ENCODE measurements at places on chromosomes 1 and 21.

DNA sequence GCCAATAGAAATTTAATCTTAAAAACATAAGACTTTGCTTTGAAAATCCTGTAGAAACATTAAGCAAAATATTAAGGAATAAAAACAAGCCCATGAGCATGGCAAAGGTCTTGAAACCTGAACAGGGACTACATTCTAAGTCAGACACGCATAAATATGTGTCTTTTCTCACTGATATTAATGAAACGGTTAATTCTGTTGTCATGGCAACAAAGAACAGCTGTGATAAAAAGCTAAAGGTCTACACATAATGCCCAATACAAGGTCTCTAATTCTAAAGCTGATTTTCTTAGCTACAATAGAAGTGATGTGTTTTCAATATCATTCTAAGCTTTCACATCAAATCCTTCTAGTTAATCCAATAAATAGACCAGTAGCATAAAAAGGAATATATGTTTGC lies 331.7 kb downstream of the PTBP2 start:
- no peak for DNase-seq

DNA sequence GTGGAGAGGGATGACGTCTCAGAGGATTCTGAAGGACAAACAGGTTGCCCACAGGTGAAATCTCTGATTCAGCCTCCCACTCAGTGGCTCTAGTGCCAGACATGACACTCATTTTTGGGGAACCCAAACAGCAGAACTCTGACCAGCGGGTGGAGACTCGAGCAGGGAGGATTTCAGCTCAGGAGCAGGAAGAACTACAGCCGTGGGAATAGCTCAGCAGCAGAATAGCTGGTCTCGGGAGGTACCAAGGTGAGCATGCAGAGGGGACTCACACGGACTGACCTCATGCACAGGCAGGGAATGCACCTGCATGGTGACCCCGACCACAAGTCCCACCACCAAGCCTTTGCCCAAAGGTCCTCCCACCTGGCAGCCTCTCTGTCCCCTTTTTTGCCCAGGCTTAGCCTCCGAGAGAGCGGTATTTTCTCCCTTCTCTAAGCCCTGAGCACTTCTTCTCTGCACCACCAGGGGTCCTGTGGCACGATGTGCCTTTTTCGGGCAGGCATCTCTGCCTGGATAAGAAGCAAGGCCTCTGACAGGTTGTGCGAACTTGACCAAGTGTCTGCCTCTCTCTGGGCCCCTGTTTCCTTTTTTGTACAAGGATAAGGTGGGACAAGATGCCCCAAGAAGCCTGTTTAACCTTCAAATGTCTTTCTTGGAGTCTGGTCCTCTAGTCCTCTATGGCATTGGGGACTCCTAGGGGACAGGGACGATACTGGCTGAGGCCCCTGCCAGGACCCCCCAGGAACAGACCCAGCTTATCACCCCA lies 8.8 kb upstream of the FGR start:
- DNase-seq = no peak

DNA sequence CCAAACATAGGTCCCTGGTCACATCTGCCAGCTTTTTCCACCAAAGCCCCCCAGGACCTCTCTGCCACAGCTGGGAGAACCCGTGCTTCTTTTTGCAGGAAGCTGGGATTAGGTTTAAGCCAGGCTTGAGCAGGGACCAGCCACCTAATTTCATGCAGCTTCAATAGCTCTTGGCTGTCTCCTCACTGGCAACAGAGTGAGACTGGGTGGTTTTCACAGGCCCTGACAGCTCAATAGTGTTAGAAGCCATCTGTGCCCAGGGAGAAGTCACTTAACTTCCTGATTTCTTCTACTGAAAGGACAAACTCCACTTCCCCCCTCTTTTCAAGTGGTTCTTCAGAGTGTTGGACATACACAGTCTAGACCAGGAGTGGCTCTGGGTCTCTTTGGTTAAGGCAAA lies 20.4 kb upstream of the SRSF4 start:
- peak; percentile 62 for DNase-seq

- no peak for DNase-seq
Observed at GRCh38 chr1:163583661-163584181, 262.0 kb downstream of the NUF2 start.

DNA sequence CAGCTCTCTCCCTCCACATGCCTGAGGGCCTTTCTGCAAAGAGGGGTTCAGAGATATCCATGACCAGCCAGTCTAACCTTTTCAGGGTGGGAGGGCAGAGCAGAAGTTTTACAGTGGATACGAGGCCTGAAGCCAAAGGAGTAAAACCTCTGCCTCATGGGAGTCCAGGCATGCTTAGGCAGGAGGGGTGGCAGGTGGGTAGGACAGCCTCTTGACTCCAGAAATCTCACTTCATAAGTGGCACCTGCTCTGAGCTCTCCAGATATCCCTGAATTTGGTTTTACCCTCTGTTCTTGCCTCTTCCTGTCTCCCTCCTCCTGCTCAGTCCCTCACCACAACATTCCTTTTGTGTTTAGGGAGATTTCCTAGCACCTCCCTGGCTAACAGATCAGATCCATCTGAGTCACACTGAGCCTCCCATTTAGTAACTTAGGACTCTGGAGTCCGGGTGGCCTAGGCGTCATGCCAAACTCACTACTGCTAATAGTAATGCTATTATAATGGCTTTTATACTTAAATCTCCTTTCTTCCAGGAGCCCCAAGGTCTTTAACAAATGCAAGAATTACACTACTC lies 201.0 kb downstream of the HS2ST1 start:
- DNase-seq = no peak
